ENCODE measurements at places on chromosomes 12 and 14.

DNA sequence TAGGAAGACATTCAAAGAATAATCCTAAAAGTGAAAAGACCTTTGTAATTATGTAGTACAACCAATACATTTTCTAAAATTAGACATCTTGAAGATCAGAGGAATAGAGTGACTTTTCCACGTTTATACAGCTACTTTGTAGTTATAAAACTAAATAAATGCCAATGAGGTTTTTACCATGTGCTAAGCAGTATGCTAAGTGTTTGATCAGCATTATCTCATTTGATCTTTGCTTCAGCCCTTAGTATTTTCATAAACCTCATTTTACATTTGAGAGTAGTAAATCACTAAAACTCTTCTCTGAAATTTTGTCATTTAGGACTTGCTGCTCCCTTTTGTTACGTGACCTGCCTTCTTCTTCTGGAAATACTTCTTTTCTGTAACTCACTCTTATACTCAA is 13.6 kb downstream of the MBIP start:
- DNase-seq, result no peak

DNA sequence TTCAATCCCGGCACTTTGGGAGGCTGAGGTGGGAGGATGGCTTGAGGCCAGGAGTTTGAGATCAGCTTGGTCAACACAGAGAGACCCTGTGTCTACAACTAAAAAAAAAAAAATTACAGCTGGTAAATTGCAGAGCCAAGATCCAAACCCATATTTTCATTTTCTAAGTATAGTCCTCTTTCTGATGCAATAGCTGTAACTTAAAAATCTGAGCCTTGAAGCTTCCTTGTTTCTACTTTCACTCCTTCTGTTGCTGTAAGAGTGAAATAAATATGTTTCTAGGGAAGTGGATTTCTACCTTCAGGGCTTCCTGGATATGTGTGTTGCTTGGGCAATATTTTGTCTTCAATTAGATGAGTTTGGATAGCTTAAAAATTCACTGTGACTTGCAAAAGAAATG is 42.0 kb upstream of the PRICKLE1 start:
- no peak for DNase-seq

DNA sequence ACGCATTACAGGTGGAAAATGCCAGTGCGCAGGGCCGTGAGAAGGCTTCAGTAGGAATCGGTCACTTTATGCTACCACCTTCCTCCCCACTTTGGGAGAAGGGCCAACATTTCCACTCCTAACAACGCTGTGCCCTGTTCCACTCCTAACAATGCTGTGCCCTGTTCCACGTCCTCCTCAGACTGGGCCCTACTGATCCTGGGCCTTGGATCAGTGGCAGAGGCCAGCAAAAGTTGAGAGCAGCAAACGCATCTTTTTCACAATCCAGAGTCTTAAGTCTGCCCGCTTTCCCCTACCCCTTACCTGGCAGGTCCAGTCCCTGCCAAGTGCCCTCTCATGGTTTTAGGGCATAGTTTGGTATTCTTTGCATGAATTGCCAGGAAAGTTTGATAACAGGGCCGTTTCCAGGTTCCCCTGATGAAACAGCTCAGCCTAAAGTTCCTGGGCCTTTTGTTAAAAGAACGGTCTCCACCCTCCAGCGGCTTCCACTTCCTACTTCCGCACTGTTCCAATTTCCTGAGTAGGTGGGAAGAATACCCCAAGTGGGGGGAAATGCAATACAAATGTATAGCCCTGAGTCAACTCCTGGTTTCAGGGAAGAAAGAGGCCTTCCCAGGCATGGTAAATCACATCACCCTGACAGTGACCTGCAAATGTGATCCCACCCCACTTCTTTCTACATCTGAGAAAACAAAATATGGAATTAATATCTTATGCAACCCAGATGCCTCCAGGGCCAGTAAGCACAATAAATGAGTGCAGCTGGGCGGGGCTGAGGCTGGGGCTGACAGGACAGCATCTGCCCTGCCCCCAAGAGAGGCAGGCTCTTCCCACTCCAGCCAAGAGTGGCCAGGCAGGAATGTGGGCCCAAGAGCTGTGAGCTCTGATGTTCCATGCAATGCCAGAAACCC is 15.0 kb downstream of the KCTD10 start:
- no peak for DNase-seq

- DNase-seq, result no peak
Observed at GRCh38 chr14:103491691-103492090, 30.9 kb downstream of the CKB start.

DNA sequence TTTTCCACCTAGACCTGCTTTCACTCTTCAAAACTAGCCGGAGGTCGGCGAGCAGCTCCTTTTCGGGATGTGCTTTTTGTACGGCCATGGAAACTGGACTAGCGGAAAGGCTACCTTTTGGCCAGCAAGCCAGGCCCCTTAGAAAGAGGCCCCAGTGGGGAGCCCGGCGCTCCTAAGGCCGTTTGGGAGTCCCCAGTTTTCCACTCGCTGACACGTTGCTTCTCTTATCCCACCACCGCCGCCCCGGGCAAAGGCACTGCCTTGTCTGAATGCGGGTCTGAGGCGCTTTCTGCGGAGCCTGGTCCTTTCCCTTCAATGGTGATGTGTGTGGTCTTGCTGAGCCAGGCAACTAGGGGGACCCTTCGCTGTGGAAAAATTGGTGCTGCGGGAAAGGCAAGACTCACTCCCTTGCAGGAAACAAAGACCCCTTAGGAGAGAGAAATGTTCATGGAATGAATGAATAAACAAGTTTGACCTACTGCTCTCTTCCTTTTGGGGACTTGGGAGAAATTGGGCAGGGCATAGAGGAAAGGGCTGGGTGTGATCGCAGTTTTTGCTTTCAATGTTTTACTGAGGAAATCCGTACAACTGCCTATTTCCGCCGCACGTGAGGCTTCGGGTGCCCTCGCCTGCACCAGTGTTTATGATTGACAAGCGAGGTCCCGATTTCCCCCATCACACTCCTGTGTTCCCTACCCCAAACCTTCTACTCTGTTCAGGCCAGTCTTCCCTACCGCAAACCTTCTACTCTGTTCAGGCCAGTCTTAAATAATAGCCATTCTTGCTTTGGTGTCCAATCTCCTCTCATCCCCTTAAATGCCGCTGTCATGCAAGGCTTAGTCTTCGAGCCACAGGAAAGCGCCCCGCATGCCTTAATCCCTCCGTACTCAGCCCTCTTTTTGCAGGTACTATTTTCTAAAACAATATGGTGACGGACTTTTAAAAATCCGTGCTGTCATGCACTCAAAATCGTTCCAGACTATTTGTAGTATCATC is 1.0 kb upstream of the SLC38A2 start:
- DNase-seq, result peak; percentile 68

- DNase-seq, result no peak
Observed at GRCh38 chr14:35898217-35898775, 72.2 kb downstream of the BRMS1L start.

DNA sequence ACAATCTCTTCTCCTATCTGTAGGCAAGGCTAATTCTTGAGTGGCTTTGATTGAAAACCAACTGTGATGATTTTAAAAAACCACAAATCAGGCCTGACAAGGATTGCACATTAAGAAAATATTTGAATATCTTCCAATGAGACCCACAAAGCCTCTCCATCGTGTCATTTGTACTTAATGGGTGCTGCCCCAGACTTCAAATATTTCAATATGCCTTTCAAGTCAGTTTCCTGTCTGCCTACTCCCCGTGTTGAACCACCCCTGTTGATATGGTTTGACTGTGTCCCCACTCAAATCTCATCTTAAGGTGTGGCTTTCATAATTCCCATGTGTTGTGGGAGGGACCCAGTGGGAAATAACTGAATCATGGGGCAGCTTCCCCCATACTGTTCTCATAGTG is 159.7 kb upstream of the EGLN3 start:
- no peak for DNase-seq

- DNase-seq, result no peak
Observed at GRCh38 chr14:105876829-105877228, 350.4 kb downstream of the TMEM121 start.

DNA sequence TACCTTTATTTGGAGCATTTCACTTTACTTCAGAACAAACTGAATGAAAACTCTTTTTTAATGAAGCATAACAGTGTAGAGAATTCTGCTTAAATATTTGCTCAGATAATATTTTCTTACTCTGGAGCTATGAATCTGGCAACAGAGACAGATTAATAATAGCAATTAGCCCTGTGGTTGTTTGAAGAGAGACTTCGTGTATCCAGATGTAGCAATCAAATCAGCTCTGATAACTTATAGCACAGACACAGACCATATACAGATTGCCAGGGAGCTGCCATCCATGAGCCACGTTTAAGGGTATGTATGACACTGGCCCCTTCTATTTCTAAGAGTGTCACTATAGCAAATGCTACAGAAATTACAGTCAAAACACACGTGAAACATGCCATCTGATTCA is 146.6 kb downstream of the EXOC5 start:
- no peak for DNase-seq

DNA sequence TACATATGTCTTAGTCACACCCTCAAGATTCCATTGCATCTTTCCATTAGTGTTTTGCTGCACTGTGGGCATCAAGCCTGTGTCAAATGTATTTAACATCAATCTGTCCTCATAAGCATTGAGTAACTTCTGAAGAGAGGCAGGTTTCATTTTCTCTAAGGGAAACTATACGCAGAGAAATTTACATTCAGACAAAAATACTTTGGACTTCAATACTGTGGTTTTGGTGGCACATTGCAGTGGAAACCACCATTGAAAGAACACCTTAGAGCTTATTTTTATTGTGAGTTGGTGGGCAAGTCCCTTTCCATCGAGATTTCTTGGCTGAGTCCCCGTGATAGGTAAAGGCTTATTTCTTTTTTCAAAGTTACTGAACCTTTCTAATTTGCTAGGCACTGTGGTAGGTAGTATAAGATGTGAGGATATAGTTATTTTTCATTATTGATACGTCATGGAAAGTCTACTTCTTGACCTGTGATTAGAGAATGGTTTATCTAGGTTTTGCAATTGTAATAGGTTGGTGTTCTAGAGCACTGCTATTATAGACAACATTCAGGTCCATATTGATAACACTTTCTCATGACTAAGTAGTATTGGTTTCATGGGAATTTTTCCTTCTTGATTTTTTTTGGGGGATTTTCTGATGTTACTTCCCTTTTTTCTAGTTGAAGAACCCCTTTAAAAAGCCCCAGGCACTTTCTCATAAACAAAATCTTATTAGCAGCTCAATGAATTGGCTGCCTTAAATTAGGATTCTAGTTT is 81.9 kb downstream of the CFAP54 start:
- no peak for DNase-seq

- DNase-seq, result no peak
Observed at GRCh38 chr12:93745286-93745685, 68.1 kb downstream of the CRADD start.

- no peak for DNase-seq
Observed at GRCh38 chr14:90505531-90505930, 108.7 kb downstream of the CALM1 start.
